NCI-H2029 (cell line): ENCODE measurements at places on chromosomes 7 and 10.
A peak's percentile ranks its signal among the peaks of the same experiment; 100 is the strongest.

GRCh38 chr10:71244431-71245419, 32.4 kb downstream of the UNC5B start:
- peak; percentile 23 for DNase-seq

DNA sequence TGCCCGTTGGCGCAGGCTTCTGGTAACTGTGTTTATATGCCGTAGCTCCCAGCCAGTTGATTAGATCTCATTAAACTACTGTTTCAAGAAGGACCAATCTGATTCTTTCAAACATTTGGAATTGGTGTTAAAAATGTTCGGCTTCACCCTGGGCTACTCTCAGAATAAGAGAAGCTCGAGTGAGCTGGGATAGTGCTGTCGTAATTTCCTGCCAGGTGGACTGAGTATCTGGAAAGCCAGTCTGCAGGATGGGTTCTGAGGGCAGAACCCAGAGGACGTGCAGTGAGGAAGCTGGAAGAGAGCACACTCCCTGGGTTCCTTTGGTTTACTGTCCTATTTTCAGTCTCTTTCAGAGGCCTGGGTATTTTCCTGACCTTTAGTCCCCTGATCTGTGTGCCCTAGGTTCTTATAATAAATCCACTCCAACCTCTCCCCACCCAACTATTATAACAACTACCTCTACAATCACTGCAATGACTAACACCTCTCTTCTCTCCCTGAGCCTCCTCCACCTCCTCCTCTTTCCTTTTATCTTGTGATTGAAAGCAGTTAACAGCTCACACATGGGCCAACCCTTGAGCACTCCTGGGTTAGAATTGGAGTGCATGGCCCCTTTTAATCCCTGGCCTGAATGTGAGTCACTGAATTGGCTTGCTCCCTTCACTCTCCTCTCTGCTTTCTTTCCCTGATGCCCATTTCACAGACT, 63.0 kb downstream of the AOAH start:
- DNase-seq = no peak

- DNase-seq = no peak
Measured at GRCh38 chr10:125820701-125821100, 2.4 kb downstream of the UROS start.

DNA sequence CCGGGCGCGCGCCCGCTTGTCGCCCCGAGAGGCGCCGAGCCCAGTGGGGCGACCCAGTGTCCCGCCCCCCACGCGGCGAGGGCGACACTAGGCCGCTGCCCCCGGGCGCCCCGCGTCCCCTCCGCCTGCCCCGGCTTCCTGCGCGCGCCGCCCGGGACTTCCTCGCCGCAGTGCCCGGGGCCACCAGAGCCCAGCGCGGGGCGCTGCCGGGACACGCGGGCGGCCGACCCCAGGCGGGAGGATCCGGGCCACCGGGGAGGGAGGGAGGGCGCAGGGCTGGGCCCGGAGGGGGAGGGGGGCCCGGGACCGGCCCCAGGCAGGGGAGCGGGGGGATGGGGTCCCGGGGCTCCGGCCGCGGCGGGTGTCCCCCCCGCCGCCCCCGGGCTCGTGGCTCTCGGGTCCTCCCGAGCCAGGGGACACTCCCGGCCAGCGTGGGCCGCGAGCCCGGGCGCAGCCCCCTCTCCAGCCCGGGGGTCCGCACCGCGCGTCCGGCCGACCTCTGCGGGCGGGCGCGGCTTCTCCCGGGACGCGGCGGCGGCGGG, 435 bp upstream of the PWWP2B start:
- no peak for DNase-seq

DNA sequence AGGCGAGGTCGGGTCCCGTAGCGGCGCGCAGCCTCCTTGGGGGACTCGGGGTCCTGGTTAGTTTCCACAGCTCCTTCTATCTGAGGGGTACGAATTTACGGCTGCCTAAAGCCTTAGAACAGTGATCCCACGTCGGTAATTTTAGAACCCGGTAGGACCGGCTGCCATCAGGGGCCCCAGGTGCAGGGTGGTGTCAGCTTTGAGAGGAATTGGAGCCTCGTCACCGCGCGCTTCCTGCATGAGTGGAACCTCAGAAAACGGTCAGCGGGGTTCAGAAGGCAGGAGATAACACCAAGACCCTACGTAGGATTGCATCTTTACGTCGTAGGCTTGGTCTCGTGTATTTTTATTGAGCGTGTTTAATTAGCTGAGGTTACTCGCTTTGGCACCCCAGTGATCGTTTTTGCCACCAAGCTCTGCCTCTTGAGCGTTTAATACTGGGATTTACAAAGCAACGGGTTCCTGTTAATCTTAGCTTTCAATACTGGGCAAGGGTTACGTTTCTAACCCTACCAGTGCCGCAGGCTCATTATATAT, 443 bp downstream of the RNF32 start:
- DNase-seq = peak; percentile 30

DNA sequence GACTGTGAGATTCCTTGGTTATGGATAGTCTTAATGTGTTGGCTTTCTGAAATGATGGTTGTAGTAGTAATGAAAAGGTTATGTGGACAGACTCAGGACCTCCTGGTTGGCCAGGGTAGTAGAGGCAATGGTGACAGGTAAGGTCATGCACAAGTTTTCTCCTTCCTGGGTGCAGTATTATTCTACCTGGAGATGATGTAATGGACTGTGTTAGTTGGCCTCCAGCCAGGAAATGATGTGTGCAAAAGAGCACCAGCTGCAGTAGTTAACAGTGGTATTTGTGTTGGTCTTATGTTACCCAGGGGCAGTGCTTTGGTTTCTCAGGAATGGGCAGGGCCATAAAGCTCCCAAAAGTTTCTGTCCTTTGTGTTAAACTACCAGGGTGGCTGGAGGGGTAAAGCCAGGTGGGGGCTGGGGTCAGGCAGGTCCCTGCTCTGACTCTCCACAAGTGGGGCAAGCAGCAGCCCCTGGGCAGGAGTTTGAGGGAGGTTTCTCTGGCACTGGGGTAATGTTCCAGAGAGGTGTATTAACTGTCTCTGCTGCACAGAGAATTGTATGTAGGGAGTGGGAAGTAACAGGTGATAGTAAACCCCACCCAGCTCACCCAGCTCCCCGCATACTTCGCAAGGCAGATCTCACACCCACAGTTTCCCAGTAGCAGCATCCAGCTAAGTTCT, 36.3 kb downstream of the GPR22 start:
- peak; percentile 95 for DNase-seq

DNA sequence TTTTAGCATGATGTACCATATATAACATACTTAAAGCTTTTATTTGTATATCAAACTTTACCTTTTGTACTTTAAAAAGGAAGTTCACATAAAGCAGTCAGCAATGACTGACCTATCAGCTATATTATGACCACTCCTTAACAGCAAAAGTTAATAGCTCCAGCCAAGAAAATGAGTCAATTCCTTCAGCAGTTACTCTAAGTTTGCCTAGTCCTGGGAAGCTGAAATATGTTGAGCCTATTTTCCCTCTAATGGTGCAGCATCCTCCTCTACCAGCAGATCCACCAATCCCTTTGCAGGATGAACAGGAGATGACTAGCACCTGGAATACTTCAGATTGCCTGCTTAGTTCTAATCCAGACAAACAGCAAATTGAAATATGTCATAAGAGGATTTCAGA, 64.2 kb downstream of the CUL2 start:
- DNase-seq = no peak

DNA sequence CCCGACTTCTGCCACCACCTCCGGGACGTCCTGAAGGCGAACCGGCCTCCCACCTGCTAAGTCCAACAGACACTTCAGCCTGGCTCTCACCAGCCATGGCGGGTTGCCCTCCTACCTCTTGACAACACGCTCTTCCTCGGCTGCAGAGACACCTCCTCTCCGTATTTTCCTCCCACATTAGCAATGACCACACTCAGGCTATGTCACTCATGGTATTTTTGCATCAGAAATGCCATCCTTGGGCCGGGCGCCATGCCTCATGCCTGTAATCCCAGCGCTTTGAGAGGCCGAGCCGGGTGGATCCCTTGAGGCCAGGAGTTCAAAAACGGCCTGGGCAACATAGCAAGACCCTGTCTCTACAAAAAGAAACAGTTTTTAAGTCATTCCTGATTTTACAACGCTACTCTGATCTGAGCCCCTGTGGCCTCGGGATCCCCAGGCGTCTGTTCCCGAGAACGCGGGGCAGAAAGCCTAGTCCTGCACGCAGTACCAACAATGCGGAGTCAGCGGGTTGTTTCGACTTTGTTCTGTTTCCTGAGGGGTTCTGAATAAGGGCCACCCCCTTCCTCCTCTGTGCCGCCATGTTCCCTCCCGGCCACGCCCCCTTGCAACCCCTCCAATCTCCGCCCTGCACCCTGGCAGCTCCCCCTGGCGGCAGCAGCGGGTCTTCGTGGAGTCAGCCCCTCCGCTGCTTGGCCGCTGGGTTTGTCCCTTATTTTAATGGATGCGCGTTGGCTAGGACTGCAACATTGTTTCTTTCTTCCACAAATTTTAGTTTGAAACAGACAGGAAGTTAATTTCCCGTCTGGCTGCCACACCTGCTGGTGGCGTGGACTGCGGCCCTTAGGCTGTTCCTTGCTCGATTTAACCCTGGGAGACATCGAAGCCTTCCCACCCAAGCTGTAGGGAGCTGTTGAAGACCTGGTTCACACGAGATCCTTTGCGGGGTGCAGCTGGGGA, 9.7 kb upstream of the ZFAND2A start:
- no peak for DNase-seq

GRCh38 chr7:134449680-134450079, 9.2 kb downstream of the AKR1B1 start:
- DNase-seq = no peak

GRCh38 chr10:119201233-119201632, 6.1 kb upstream of the GRK5 start:
- DNase-seq = no peak

- DNase-seq = no peak
Measured at GRCh38 chr10:119039161-119039560, 9.6 kb downstream of the NANOS1 start.

GRCh38 chr10:86965986-86966654, 2.2 kb upstream of the ADIRF start:
- DNase-seq = no peak

- DNase-seq = no peak
Measured at GRCh38 chr7:30459591-30460245, 18.9 kb downstream of the NOD1 start.

DNA sequence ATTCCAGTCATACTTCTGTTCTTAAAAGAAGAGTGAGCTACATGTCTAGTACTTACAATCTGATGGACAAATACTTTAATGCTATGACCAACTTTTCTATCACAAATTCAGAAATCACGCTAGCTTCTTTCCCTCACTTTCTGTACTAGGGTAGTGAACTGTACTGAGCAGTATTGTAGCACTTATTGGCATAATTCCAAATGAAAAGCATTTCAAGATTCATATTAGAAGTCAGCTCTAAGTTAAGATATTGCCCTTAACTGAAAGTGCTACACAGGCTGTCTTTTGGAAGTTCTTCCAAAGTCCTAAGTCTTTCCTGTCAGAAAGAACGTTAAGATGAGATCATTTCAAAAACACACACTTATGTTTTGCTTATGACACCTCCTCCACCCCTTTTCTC, 13.4 kb downstream of the P4HA1 start:
- no peak for DNase-seq

- no peak for DNase-seq
Measured at GRCh38 chr10:103765981-103766380, 89.4 kb downstream of the SH3PXD2A start.

DNA sequence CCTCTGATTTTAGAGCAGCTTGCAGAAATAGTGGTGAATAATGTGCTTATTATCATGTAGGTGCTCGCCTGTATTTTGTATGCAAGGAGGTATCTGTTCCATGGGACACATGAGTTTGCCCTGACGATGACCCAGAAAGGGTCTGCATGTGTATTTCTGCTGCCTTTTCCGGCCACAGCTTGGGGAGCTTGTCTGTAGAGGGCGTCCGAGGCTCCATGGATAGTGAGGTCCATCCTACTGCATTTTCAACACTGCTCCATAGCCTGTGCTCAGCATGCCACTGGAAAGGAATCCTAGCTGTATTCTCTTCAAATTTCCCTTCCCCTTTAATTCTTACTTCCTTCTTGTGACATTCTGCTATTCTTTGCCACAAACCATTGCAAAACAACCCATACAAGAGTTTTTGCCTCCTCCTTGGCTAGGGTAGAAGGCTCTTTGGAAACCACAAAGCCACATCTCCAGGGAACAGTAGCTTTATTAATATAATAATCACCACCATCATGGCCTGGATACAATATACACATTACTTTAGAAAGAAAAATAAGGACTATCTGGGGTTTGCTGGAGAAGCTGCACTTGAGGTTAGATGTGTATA, 127.7 kb downstream of the DYNC1I1 start:
- DNase-seq = no peak

DNA sequence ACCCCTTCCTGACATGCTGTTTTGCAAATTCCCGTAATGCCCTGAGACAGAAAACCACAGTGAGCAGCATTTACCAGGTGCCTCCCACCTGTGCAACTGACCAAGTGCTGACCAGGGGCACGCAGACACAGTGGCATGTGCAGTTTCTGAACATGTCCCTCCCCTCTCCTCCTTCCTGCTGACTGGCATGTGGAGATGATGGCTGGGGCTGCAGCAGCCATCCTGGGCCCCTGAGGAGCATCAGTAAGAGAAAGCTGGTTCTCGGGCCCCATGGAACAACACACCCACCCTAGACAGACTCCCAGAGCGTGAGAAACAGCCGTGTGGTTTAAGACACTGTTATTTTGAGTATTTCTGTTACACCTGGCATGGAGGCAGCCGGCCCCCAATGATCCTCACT, 66.2 kb upstream of the PDGFA start:
- no peak for DNase-seq

GRCh38 chr10:124693396-124693795, 50.8 kb downstream of the FAM53B start:
- peak; percentile 85 for DNase-seq

GRCh38 chr7:138768241-138768640, 29.6 kb upstream of the TMEM213 start:
- DNase-seq = no peak

DNA sequence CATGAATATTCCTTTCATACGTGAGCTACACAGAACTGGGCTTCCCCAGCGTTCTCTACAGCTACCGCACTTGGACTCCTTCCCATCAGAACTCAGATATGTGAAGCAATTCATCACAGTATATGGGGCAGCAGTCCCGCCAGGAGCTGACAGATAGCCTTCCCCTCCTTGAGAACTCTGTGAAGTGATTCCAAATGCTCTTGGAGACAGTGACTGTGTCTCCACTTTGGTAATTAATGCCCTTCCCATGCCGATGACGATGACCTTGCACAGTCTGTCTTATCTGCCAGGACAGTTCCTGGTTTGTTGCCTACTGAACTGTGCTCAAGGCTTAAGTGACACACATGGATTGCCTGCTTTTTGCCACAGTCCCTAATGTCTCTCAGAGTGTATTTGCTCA, 75.0 kb upstream of the AFAP1L2 start:
- DNase-seq = no peak

DNA sequence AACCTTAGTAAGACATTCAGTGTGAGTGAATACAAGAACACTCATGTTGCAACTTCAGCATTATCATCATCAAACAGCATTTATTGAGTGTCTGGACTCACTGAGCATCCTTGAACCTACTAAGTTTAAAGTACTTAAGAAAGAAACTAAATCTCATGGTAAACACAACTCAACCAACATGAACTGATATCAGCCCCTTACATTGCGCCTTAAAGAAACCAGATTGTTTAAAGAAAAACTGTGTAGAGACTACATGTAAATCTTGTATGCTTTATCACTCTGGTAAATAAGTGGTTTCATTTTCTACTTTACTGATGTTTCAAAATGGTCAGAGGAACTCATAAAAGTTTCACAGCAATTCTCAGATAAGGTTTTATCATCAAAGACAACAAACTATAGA, 157.5 kb upstream of the FERD3L start:
- DNase-seq = no peak
